ENCODE measurements at places on chromosomes 16 and 17. TPM values are rescaled to one million over a fixed set of nuclear protein-coding genes. Genes with fewer than 3 reads are reported as not detected.
A peak's percentile ranks its signal among the peaks of the same experiment; 100 is the strongest.

The TPSD1 gene
- total RNA-seq, result not detected

The PYY gene
- total RNA-seq, result not detected

The PLD6 gene
- 1.1 TPM for total RNA-seq

The NPIPB5 gene
- 278 TPM for total RNA-seq

The CRHR1 gene
- total RNA-seq, result 0.71 TPM

The VASN gene
- total RNA-seq, result 4.1 TPM

The MYOCD gene
- not detected for total RNA-seq

The ODAD4 gene
- total RNA-seq, result 3.4 TPM

The RDM1 gene
- total RNA-seq, result not detected

- peaks cover 31% of the 10 kb centered on the region for H3K4me1 ChIP-seq
- no peak for DNase-seq
- H3K27ac ChIP-seq, result peak overlapping the region; percentile 80
- H3K4me3 ChIP-seq, result peak overlapping the region; percentile 66
Measured at GRCh38 chr17:1029196-1029921, 32.4 kb downstream of the TIMM22 start.

DNA sequence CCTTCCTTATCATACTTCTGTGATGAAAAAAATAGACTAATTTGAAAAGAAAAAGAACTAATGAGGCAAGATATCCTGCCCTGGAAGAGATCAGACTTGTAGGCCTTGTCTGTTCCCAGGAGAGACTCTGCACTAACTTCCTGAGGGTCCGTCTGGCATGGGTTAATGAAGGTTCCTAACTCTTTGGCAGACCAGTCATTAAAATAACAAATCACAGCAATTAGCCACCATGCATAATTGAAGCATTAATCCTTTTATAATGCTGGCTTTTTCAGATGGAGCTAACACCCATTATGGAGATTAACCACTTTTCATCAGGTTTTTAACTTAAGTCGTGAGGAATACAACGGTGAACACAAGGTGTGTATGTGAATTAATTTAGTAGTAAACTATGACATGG is 10.4 kb upstream of the KRT10 start:
- no peak overlapping the region for H3K27ac ChIP-seq
- peaks cover under 1% of the 10 kb centered on the region for H3K27me3 ChIP-seq
- DNase-seq, result no peak
- H3K4me1 ChIP-seq, result no peaks in the 10 kb centered on the region

GRCh38 chr16:65704866-65705265 is 583.0 kb upstream of the CDH11 start:
- no peak overlapping the region for H3K4me3 ChIP-seq
- H3K27ac ChIP-seq, result no peak overlapping the region
- H3K36me3 ChIP-seq, result no peaks in the 10 kb centered on the region
- peaks cover 2% of the 10 kb centered on the region for H3K27me3 ChIP-seq

GRCh38 chr16:63539276-63539675 is 1503.0 kb upstream of the CDH8 start:
- H3K4me3 ChIP-seq, result no peak overlapping the region
- no peaks in the 10 kb centered on the region for H3K4me1 ChIP-seq
- H3K36me3 ChIP-seq, result no peaks in the 10 kb centered on the region
- no peaks in the 10 kb centered on the region for H3K27me3 ChIP-seq
- no peak overlapping the region for H3K27ac ChIP-seq

- H3K27me3 ChIP-seq, result peaks cover 9% of the 10 kb centered on the region
- no peaks in the 10 kb centered on the region for H3K4me1 ChIP-seq
- no peaks in the 10 kb centered on the region for H3K36me3 ChIP-seq
- no peak overlapping the region for H3K4me3 ChIP-seq
- DNase-seq, result no peak
Measured at GRCh38 chr17:74898376-74898946, 5.0 kb upstream of the FADS6 start.

- peaks cover 13% of the 10 kb centered on the region for H3K27me3 ChIP-seq
- no peaks in the 10 kb centered on the region for H3K36me3 ChIP-seq
- peaks cover 19% of the 10 kb centered on the region for H3K4me1 ChIP-seq
- DNase-seq, result no peak
- peak overlapping the region; percentile 38 for H3K27ac ChIP-seq
Measured at GRCh38 chr16:74999219-74999608, 390 bp downstream of the ZNRF1 start.

DNA sequence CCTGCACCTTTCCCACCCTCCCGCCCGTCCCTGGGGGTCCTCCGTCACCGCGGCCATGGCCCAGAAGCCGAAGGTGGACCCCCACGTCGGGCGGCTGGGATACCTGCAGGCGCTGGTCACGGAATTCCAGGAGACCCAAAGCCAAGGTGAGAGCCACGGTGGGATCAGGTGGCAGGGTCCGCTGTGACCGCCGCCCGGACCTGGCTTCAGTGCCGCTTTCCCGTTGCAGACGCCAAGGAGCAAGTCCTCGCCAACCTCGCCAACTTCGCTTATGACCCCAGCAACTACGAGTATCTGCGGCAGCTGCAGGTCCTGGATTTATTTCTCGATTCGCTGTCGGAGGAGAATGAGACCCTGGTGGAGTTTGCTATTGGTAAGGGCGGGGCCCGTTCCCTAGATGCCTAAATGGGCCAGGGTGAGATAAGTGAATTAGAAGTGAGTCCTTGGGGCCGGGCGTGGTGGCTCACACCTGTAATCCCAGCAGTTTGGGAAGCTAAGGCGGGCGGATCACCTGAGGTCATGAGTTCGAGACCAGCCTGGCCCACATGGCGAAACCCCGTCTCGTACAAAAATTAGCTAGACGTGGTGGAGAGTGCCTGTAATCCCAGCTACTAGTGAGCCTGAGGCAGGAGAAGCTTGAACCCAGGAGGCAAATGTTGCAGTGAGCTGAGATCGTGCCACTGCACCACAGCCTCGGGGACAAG is 617 bp downstream of the ARMC7 start:
- H3K27me3 ChIP-seq, result peaks cover 6% of the 10 kb centered on the region
- H3K27ac ChIP-seq, result no peak overlapping the region
- peak overlapping the region; percentile 88 for H3K4me3 ChIP-seq

GRCh38 chr16:10995565-10995964 is 51.2 kb downstream of the CLEC16A start:
- H3K36me3 ChIP-seq, result peaks cover 18% of the 10 kb centered on the region
- no peak overlapping the region for H3K4me3 ChIP-seq
- H3K4me1 ChIP-seq, result peaks cover 29% of the 10 kb centered on the region

GRCh38 chr17:39096508-39097149 is 54.8 kb downstream of the PLXDC1 start:
- H3K4me3 ChIP-seq, result no peak overlapping the region
- H3K27me3 ChIP-seq, result no peaks in the 10 kb centered on the region
- H3K27ac ChIP-seq, result no peak overlapping the region
- no peak for DNase-seq

DNA sequence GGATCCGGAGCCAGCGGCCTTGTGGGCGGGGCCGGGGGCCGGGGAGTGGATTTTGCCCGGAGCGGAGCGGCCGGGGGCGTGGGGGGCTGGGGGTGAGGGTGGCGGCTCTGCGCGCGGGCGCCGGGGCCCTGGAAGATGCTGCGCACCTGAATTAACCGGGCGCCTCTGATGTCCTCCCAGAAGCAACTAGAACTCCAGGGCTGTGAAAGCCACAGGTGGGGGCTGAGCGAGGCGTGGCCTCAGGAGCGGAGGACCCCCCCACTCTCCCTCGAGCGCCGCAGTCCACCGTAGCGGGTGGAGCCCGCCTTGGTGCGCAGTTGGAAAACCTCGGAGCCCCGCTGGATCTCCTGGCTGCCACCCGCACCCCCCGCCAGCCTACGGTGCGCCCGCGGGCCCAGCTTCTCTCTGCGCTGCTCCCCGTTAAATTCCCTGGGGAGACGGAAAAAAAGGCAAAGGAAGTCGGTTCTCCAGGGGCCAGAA is 549 bp downstream of the SLC26A11 start:
- H3K27me3 ChIP-seq, result peaks cover 11% of the 10 kb centered on the region
- H3K4me3 ChIP-seq, result peak overlapping the region; percentile 82
- H3K36me3 ChIP-seq, result peaks cover 8% of the 10 kb centered on the region
- H3K27ac ChIP-seq, result no peak overlapping the region

- no peaks in the 10 kb centered on the region for H3K36me3 ChIP-seq
- H3K4me3 ChIP-seq, result no peak overlapping the region
- H3K4me1 ChIP-seq, result peaks cover 15% of the 10 kb centered on the region
- H3K27me3 ChIP-seq, result no peaks in the 10 kb centered on the region
- no peak for DNase-seq
- H3K27ac ChIP-seq, result no peak overlapping the region
Measured at GRCh38 chr17:72104863-72105234, 16.0 kb upstream of the SOX9 start.

GRCh38 chr17:61456688-61457225 is 4.5 kb downstream of the TBX4 start:
- H3K27me3 ChIP-seq, result peaks cover 46% of the 10 kb centered on the region
- no peaks in the 10 kb centered on the region for H3K36me3 ChIP-seq
- no peak overlapping the region for H3K27ac ChIP-seq
- peak overlapping the region; percentile 79 for H3K4me3 ChIP-seq
- no peak for DNase-seq

DNA sequence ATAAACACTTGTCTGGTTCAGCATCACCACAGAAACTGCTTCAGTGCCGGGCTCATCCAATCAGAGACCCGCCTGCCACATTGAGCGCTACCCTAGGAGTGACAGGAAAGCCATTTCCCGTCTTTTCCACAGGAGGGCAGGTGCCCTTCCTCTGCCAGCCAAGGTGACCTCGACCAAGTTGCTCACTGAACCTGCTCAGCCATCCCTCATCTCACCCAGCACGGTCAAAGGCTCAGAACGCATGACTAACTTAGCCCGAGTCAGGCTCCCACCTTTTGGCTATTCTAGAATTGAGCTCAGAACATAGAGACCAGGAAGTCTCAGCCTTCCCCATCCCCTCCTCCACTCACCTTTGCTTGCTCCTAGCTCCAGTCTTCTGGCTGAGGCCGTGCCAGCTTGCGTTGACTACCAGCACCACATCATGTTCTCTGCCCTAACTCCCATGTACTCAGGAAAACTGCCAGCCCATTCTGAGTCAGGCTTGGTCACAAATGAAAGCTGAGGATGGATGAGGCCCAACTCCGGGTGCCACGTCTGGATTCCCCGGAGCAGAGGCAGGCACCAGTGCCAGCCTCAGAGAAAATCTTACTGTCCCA is 15.6 kb downstream of the MRPS23 start:
- no peaks in the 10 kb centered on the region for H3K36me3 ChIP-seq
- H3K27ac ChIP-seq, result no peak overlapping the region
- H3K4me3 ChIP-seq, result peak overlapping the region; percentile 8
- H3K27me3 ChIP-seq, result peaks cover 3% of the 10 kb centered on the region
- H3K4me1 ChIP-seq, result peaks cover 12% of the 10 kb centered on the region

GRCh38 chr16:83994087-83994486 is 26.0 kb downstream of the NECAB2 start:
- H3K4me3 ChIP-seq, result no peak overlapping the region
- peaks cover 7% of the 10 kb centered on the region for H3K4me1 ChIP-seq
- no peak overlapping the region for H3K27ac ChIP-seq
- no peak for DNase-seq
- H3K36me3 ChIP-seq, result peaks cover 4% of the 10 kb centered on the region
- peaks cover 7% of the 10 kb centered on the region for H3K27me3 ChIP-seq

- no peak overlapping the region for H3K4me3 ChIP-seq
- peaks cover 10% of the 10 kb centered on the region for H3K4me1 ChIP-seq
- H3K27ac ChIP-seq, result no peak overlapping the region
- peaks cover 11% of the 10 kb centered on the region for H3K27me3 ChIP-seq
- peaks cover 6% of the 10 kb centered on the region for H3K36me3 ChIP-seq
Measured at GRCh38 chr16:3142770-3143169, 7.9 kb downstream of the ZNF213 start.

GRCh38 chr17:31389657-31390381 is 1.7 kb upstream of the RAB11FIP4 start:
- peaks cover 7% of the 10 kb centered on the region for H3K27me3 ChIP-seq
- H3K36me3 ChIP-seq, result no peaks in the 10 kb centered on the region
- no peak for DNase-seq
- H3K4me1 ChIP-seq, result peaks cover 17% of the 10 kb centered on the region

- peaks cover 3% of the 10 kb centered on the region for H3K27me3 ChIP-seq
- DNase-seq, result no peak
- H3K36me3 ChIP-seq, result no peaks in the 10 kb centered on the region
- H3K4me1 ChIP-seq, result no peaks in the 10 kb centered on the region
- no peak overlapping the region for H3K27ac ChIP-seq
- H3K4me3 ChIP-seq, result no peak overlapping the region
Measured at GRCh38 chr17:8837563-8838075, 29.9 kb downstream of the PIK3R6 start.

GRCh38 chr17:74465378-74466110 is 890 bp upstream of the CD300A start:
- no peak for DNase-seq
- peaks cover 8% of the 10 kb centered on the region for H3K4me1 ChIP-seq
- H3K27me3 ChIP-seq, result peaks cover 4% of the 10 kb centered on the region
- no peaks in the 10 kb centered on the region for H3K36me3 ChIP-seq

DNA sequence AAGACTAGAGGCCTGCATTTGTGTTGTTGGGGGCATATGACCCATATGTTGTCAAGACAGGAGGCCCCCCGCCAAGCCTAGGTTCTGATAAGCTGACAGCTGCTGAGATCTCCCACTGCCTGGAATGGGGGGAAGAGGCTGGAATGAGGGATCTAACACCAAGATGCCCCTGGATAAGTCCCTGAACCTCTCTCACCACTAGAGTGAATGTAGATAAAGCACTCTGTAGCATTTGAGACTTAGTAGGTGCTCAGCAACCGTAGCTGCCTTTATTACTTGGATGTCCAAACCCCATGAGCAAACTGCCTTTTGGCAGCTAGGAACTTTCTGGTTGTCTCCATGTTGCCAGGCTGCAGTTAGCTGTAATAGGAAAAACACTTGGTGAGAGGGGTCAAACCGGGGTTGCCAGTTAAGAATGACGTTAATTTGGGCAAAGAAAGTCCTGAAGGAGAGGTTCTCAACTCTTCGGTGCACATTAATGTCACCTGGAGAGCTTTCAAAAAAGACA is 4.4 kb upstream of the RASL10B start:
- H3K27me3 ChIP-seq, result no peaks in the 10 kb centered on the region
- DNase-seq, result no peak
- peaks cover 17% of the 10 kb centered on the region for H3K4me1 ChIP-seq
- no peak overlapping the region for H3K4me3 ChIP-seq

GRCh38 chr16:15765880-15766279 is 90.9 kb downstream of the MYH11 start:
- H3K36me3 ChIP-seq, result no peaks in the 10 kb centered on the region
- DNase-seq, result no peak
- H3K4me1 ChIP-seq, result no peaks in the 10 kb centered on the region
- H3K27me3 ChIP-seq, result no peaks in the 10 kb centered on the region
- no peak overlapping the region for H3K4me3 ChIP-seq

- H3K27ac ChIP-seq, result no peak overlapping the region
- H3K4me3 ChIP-seq, result no peak overlapping the region
- H3K4me1 ChIP-seq, result peaks cover 18% of the 10 kb centered on the region
- peaks cover 7% of the 10 kb centered on the region for H3K36me3 ChIP-seq
Measured at GRCh38 chr17:82874011-82874835, 34.4 kb upstream of the ZNF750 start.

GRCh38 chr17:44159519-44160210 is 10.8 kb upstream of the ASB16 start:
- H3K27ac ChIP-seq, result no peak overlapping the region
- DNase-seq, result no peak
- no peaks in the 10 kb centered on the region for H3K36me3 ChIP-seq
- H3K4me3 ChIP-seq, result no peak overlapping the region

- no peaks in the 10 kb centered on the region for H3K36me3 ChIP-seq
- peaks cover 8% of the 10 kb centered on the region for H3K4me1 ChIP-seq
- H3K27me3 ChIP-seq, result peaks cover 8% of the 10 kb centered on the region
- H3K27ac ChIP-seq, result no peak overlapping the region
- DNase-seq, result no peak
Measured at GRCh38 chr17:68255731-68256538, 8.1 kb downstream of the AMZ2 start.

GRCh38 chr16:31451681-31452351 is 7.5 kb upstream of the ARMC5 start:
- peak overlapping the region; percentile 4 for H3K27ac ChIP-seq
- H3K36me3 ChIP-seq, result no peaks in the 10 kb centered on the region
- DNase-seq, result peak; percentile 68
- H3K4me1 ChIP-seq, result peaks cover 23% of the 10 kb centered on the region
